ENCODE measurements at places on chromosomes 1 and 21.

DNA sequence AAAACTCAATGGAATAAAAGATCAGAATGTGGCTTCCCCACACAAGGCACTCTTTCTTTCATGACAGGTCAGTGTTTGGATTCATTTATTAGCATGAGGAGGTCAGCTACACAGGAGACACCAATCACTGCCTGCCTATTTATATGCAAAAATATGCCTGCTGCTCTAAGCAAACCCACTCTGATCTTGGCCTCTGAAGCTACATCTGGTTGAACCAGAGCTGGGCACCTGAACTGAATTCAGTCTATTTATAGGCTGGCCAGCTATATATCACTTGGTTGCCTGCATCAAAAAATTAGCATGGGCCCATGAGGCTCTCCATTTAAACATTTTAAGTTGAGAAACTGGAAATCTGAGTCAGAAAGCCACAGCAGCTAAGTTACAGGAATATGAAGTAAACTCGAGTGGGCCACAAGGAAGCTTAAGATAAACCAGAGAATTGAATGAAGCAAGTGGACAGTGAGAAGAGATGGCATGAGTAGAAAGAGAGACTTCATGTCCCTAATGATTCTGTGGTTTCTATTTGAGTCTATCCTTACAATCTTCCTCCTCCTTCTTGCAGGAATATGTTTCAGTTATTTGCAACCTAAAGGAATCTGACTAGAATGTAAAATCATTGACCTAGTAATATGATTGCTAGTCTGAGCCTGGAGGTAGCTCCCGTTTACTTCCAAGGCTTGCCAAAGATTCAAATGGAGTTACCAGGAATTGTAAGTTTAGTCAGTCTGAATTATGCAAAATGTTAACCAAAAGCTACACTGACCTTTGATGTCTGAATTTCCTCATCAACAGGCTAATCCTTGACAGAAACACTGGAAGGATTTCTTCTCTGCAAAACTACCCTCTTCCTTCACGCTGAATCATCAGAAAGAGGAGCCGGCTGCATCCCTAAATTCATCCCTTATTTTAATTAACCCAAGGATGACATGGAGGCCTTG is 17.7 kb downstream of the DDAH1 start:
- DNase-seq: no peak

- no peak for DNase-seq
Measured at GRCh38 chr1:200897259-200897658, 2.6 kb downstream of the INAVA start.

DNA sequence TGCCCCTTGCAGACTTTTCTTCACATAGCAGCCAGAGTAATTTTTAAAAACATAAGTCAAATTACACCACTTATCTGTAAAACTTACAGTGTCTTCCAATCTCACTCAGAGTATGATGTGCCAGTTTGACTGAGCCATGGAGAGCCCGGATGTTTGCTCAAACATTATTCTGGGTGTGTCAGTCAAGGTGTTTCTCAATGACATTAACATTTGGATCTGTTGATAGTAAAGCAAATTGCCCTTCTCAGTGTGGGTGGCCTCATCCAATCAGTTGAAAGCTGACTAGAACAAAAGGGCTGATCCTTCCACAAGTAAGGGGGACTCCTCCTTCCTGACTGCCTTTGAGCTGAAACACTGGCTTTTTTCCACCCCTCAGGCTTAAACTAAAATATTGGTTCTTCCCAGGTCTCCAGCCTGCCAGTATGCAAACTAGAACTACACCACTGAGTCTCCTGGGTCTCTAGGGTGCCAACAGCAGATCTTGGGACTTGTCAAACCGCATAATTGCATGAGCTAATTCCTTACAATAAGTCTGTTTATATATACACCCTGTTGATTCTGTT is 157.9 kb upstream of the CTTNBP2NL start:
- DNase-seq: no peak

GRCh38 chr1:86387916-86388627 is 8.1 kb downstream of the ODF2L start:
- DNase-seq: no peak

GRCh38 chr1:246527402-246528088 is 20.5 kb upstream of the SMYD3 start:
- peak; percentile 74 for DNase-seq

GRCh38 chr1:27356619-27357280 is 10.0 kb downstream of the MAP3K6 start:
- no peak for DNase-seq
